ENCODE measurements at places on chromosomes 5 and 9.

DNA sequence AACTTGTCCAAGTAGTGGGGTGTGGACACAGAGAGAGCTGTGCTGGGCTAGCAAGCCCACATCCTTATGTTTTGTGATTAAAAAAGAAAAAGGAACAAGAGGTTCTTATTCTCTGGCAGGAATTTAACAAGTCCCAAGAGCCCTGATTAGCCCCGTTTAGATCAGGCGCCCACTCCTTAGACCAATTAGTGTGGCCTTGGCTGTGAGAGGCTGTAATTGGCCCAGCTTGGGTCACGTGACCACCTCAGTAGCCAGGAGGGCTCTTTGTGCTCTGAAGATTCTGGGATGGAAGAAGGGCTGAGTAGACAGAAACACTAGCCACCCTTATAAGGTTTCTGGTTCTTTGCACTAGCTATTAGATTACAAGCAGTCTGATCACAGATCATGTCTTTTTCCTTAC is 31.1 kb downstream of the GCNT4 start:
- DNase-seq = no peak

GRCh38 chr9:129310666-129311350 is 132.7 kb upstream of the IER5L start:
- DNase-seq = peak; percentile 11

- no peak for DNase-seq
Measured at GRCh38 chr9:124149992-124150391, 107.8 kb upstream of the NEK6 start.

- peak; percentile 86 for DNase-seq
Measured at GRCh38 chr5:73387601-73388305, 60.8 kb downstream of the FOXD1 start.

- peak; percentile 99 for DNase-seq
Measured at GRCh38 chr9:101533334-101534204, at the start of gene RNF20. TSS of gene RNF20 (plus strand) at chr9:101533853. CDS start at chr9:101535424, 1,571 bp downstream.

GRCh38 chr9:127896395-127897192 is 2.8 kb downstream of the ST6GALNAC6 start:
- no peak for DNase-seq

DNA sequence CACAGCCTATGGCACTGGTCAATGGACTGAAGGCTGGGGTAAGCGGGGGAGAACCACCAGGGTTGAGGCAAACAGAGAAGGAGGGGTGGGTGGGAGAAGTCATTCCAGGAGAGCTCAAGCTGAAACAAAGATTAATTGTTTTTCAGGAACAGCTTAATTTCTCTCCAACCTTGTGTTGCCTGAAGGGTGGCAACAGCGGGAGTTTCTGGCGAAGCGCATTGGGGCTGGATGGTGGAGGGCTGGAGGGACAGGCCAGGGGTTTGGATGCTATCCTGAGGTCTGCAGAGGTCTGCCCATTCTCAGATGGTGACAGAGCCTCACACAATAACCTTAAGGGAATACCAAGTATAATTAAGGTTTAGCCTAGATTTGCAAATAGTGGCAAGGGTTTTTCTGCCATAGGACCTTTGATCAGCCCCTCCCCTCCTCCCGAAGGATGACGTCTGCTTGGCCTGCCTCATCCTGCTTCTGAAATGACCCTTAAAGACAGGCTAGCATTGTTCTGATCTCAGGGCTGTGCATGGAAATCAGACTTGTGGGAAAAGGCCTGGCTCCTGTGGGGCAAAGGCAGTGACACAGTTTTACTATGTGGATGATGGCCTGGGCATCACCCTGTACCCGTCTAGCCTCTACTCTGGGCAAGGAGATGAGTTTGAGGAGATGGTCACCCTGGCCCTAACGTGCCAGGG is 32.7 kb downstream of the PSD2 start:
- no peak for DNase-seq

- DNase-seq = no peak
Measured at GRCh38 chr9:133473743-133474142, 5.2 kb downstream of the SLC2A6 start.

GRCh38 chr5:26700759-26701384 is 337.5 kb downstream of the CDH9 start:
- no peak for DNase-seq

GRCh38 chr9:99868845-99869244 is 37.6 kb upstream of the STX17 start:
- DNase-seq = peak; percentile 58

GRCh38 chr5:58543723-58544122 is 39.2 kb upstream of the RAB3C start:
- no peak for DNase-seq

DNA sequence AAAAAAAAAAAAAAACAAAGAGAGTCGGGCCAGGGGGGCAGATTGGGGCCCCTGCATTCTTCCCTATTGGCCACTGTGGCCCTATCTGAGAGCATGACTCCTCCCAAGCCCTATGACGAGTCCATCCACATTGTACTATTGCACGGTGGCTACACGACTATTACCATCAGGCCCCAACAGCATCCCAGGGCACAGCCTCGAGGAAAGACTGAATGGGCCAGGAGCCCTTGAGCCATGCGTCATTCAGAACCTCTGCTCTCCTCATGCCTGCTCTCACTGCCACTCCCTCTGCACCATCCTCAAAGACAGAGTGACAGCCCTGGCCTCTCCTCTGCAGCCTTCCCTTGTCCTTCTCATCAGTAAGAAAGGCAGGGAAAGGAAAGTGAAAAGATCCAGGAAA is 20.2 kb upstream of the ORM1 start:
- peak; percentile 18 for DNase-seq

- DNase-seq = no peak
Measured at GRCh38 chr9:84337252-84337651, 3.3 kb downstream of the SLC28A3 start.

DNA sequence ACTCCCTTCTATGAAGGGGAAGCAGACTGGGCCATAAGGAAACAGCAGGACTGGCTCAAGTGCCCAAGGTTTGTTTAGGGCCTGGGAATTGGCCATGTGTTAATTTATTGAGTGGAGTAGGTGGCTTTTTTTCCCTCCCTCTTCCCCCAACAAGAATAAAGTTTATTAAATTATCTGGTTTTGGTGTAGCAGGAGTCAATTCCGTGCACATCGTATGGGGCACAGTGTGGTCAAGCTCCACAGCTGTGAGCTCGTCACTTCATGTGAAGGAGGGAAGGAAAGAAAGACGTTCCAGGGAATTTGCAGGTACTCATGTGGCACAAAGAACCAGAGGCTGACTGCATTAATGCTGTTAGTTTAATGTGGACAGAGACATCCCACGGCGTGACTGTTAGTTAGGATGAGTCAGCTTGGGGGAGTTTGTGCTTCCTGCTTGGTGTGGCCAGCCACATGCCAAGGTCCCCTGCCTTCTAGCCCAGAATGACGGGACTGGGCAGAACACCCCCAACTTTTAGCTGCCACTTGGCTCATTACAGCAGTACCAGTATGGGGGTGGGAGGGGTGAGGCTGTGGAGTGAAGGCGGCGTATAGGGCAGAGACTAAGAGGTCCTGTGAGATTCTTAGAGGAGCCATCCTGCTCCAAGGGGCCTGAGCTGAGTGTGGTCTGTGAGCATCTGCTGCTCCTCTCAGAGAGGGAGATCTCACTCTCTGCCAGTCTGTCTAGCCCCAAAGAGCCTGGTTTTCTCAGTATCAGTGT is 33.2 kb downstream of the CSF1R start:
- peak; percentile 60 for DNase-seq

DNA sequence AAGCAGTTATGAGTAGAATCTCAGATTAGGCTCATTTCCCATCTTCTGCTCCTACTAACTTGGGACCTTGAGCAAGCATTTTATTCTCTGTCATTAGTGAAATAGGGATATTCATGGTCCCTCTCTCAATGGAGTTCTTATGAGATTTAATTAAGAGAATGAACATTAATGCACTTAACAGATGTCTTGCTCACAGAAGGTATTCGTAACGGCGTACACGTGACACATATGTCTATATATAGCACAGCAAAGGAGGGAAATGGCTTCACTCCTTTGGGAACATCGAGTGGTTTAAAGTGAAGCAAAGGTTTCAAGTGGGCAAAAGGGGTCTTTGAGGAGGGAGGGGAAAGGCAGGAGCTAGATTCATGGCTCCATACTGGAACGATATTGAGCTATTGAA is 24.6 kb downstream of the KDM4C start:
- DNase-seq = no peak

DNA sequence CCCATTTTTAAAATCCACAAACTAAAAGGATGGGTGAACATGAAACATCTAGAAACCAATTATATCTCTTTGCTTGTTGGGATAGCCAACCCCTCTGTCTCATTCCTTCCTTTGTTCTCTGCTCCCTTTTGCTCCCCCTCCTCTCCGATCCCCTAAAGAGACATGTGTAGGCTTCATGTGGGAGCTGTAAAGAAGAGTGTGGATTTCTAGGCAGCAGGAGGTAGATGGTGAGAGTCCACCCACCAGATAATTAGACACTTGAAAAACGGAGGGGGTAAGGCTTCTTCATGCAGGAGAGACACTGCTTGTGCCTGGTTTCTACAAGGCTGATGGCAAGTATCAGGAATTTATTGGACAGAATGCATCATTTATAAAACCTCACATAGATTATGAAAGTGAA is 27.3 kb upstream of the CFAP157 start:
- no peak for DNase-seq

- no peak for DNase-seq
Measured at GRCh38 chr9:111961575-111961974, 65.0 kb downstream of the UGCG start.

GRCh38 chr5:69350664-69351063 is 18.1 kb upstream of the CCDC125 start:
- no peak for DNase-seq

DNA sequence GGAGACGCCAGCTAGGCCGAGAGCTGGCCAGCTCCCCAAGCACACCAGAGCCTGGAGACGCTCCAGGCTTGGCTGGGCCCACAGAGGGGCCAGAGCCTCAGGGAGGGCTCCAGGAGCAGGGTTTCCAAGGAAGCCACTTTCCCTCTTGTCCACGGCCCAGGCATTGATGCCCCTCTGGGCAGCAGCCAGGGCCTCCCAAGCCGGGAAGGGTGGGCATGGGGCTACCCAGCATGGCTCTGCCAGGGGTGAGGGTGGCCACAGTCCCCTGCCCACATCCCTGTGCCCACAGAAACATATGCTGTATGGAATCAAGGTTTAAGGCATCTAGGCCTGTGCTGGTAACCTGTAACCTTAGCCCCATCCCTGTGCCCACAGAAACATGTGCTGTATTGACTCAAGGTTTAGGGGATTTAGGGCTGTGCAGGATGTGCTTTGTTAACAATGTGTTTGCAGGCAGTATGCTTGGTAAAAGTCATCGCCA is 1.5 kb upstream of the DPP7 start:
- no peak for DNase-seq

- DNase-seq = no peak
Measured at GRCh38 chr5:137831105-137831504, 36.6 kb upstream of the MYOT start.

DNA sequence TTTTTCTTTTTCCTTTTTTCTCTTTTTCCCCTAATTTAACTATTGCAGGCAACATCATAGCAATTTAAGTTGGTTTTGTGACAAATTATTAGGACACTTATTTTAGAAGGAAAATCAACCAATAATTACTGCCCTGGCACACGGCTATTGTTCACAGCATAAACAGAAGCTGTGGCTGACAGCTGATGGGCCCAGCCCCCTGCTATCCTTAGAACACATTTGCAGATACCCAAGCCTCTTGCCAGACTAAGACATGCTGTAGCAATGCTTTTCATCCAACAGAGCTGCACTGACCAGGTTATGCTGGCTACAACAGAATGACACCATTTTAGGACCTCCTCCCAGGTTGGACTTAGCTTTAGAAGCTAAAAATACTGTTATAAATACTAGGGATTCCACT is 852.7 kb upstream of the DMAC1 start:
- DNase-seq = no peak

DNA sequence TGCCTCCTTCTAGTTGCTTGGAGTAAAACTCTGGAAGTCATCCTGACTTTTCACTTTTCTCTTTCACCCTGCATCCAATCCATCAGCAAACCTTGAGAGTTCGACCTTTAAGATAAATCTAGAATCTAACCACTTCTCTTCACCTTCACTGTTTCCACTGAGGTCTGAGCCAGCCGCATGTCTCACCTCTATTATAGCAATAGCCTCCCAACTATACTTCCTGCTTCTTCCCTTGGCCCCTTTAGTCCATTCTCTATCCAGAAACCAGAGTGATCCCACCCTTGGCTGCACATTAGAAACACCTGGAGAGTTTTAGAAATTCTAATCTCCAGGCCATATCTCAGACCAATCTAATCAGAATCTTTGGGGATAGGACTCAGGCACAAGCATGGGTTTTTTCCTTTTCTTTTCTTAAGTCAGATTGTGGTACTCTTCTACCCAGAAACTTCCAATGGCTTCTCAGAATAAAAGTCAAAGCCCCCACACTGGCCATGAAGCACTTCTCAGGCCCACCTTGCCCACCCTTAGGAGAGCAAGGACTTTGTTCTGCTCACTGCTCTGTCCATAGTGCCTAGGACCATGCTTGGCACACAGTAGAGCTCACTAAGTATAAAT is 33.1 kb downstream of the MFAP3 start:
- DNase-seq = peak; percentile 53

- no peak for DNase-seq
Measured at GRCh38 chr5:35212122-35212982, 17.9 kb downstream of the PRLR start.

DNA sequence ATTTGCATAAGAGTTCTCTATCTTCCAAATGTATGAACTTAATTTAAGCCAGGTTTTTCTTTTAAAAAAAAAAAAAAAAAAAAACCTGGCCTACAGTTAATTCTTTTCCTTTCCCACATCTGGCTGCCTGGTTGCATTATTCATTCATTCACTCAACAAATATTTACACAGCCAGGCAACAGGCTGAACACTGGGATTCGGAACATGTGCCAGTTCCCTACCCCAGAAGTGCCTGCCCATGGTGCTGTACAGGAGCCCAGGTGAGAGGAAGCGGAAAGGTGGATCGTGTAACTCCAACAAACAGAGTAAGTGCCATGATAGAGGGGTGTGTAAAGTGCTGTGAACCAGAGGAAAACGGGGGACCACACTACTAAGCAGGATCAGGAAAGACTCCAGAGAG is 93.6 kb downstream of the CDK5RAP2 start:
- DNase-seq = no peak

- no peak for DNase-seq
Measured at GRCh38 chr5:93886917-93887361, 145.5 kb upstream of the POU5F2 start.

GRCh38 chr9:79682076-79682736 is 110.4 kb downstream of the TLE4 start:
- no peak for DNase-seq

Measured in activated CD8-positive, alpha-beta memory T cell treated with anti-CD3 and anti-CD28 coated beads, Interleukin-2, amount 10 ng/mL, durations not matched to agents 7 days and 5 days (primary cell).